Lung microvascular endothelial cell (primary cell): ENCODE measurements at places on chromosomes 3 and 15. TPM values are rescaled to one million over a fixed set of nuclear protein-coding genes. Genes with fewer than 3 reads are reported as not detected.

Gene SLC22A13
- total RNA-seq = under 0.01 TPM in 2 replicates

Gene A4GNT
- not detected in 2 replicates for total RNA-seq

Gene CFAP44
- total RNA-seq = 0.22 and 0.79 TPM in 2 replicates

Gene RTP4
- 1.1 and 2.8 TPM in 2 replicates for total RNA-seq

Gene UROC1
- total RNA-seq = not detected in 2 replicates

Gene ANKUB1
- total RNA-seq = not detected in 2 replicates

Gene TMCO5A
- not detected in 2 replicates for total RNA-seq

Gene TTLL13
- total RNA-seq = under 0.01 TPM in 2 replicates

Gene TEX264
- total RNA-seq = 36.4 and 57.1 TPM in 2 replicates

Gene UCN2
- not detected in 2 replicates for total RNA-seq

Gene CLDN1
- total RNA-seq = 0.20 and 0.44 TPM in 2 replicates

Gene C2CD4B
- 20.0 and 45.6 TPM in 2 replicates for total RNA-seq

Gene RTP1
- not detected in 2 replicates for total RNA-seq

Gene CCDC39
- total RNA-seq = not detected in 2 replicates

Gene XCR1
- total RNA-seq = not detected in 2 replicates

Gene VEPH1
- total RNA-seq = 9.5 and 20.9 TPM in 2 replicates

Gene HAPLN3
- total RNA-seq = 56.7 and 76.0 TPM in 2 replicates

Gene TADA3
- 19.0 and 25.4 TPM in 2 replicates for total RNA-seq
